Activated CD8-positive, alpha-beta memory T cell treated with anti-CD3 and anti-CD28 coated beads for 4 hours (primary cell): ENCODE measurements at places on chromosomes 7 and 10.

DNA sequence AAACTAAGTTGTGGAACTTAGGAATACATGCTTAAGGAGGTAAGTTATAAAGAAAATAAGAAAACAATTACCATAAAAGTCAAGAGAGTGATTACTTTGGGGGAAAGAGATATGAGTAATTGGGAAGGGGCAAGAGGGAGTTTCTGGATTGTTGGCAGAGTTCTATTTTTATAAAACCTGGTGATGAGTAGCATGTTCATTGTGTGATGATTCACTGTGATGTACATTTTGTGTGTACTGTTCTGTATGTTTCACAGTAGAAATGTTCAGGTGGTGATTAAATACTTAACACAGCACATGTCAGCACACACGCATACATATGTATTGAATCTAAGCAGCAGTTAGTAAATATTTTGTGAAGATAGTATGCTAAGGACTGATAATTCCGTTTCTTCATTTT is 9.7 kb upstream of the OIT3 start:
- no peak for DNase-seq

- DNase-seq: no peak
Observed at GRCh38 chr10:7952266-7952665, 102.2 kb upstream of the GATA3 start.

GRCh38 chr7:133638857-133639256 is 386.0 kb downstream of the EXOC4 start:
- DNase-seq: no peak

DNA sequence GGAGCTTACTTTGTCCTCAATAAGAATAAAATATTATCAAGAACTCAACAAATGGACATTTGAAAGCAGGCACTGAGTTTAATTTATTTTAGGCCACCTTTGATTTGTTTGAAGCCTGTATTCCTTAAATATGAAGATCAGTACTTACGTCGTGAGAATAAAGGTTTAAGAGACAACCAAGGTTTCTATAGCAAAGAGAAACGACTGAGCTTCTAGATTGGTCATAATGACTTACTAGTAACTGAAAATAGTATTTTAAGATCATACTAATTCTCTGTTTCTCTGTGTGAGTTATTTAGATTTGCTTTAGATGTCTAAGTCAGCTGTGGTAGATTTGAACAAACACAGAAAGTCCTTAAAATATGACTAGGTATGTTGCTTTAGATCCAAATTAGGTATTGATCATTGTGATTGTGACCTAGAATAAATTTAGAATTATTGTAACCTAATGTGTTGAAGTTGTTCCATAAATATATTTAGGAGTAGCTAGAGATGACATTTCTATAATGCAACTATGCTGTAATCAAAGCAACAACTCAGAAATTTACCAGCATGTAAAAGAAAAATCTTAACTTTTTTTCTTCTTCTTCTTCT is 2.4 kb upstream of the GLCCI1 start:
- DNase-seq: no peak

- no peak for DNase-seq
Observed at GRCh38 chr7:33905389-33906032, at the start of gene BMPER. TSS of gene BMPER (plus strand) at chr7:33905539. CDS start at chr7:33905614, 75 bp downstream.

GRCh38 chr7:100191775-100192174 is 14.1 kb downstream of the STAG3 start:
- no peak for DNase-seq

DNA sequence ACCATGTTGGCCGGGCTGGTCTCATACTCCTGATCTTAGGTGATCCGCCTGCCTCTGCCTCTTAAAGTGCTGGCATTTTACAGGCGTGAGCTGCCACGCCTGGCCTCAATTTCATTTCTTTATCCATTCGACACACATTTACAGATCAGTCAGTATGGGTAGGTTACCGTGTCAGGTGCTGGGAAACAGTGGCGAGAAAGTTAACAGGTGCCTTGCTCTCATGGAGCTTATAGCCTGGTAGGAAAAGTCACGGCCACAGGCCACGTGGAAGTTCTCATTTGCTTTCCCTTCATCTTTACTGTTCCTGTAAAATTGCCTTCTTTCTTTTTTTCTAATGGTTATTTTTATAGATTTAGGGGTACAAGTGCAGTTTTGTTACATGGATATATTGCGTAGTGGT is 2.6 kb upstream of the CAMK1D start:
- DNase-seq: no peak

- DNase-seq: no peak
Observed at GRCh38 chr10:3323865-3324498, 151.4 kb upstream of the PITRM1 start.

DNA sequence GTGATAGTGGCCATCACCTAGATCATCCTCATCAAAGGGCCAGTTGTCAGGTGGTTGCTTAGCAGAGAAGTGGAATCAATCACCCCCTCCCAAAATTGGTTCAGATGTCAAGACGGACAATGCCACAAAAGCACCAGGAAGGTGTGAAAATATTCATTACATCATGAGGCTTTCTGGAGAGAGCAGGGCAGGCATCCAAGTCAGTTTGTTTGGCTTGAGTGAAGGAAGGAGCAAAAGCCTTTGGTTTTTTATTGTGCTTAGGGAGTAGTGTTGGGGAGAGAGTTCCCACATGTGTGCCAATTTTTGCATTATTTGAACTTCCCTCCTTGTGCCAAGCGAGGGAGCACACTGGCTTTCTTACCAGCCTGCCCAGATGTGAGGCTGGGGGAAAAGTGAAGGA is 1082.9 kb downstream of the LRMDA start:
- DNase-seq: no peak

DNA sequence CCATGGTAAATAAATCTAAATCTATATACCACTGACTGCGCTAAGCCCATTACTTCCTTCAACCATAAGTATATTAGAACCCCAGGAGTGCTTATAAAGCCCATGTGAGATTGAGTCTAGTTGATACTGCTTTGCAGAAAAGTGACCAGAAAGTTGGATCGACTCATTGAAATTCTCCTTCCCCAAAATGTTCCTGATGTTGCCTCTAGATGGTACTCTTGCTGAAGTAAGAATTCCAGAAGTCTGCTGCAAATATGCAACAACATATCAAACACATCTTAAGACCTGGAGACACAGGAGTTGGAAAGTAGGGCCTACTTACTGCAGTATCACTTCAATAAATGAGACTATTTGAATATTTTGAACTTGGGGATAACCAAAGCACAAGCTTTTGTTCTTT is 550.8 kb downstream of the IPMK start:
- DNase-seq: no peak

DNA sequence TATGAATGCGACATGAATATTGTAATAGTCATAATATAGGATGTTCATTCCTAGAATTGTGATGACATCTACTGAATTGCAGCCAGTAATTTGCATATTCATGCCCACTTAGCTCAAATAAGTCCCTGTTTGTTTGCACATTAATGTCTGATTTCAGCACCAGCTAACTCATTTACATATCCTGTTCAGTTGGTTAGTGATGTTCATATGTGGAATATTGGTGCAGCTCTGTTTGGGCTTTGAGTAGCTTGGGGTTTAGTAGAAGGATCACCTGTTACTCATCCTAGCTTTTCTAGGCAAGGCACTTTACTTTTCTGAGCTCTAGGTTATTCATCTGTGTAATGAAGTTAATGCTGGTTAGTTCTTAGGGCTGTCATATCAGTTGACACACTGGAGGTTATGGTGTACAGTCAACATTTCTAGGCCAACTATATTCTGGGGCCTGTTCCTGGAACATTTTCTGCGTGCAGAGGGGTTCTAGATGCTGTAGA is 238.4 kb downstream of the EXOC4 start:
- DNase-seq: no peak

DNA sequence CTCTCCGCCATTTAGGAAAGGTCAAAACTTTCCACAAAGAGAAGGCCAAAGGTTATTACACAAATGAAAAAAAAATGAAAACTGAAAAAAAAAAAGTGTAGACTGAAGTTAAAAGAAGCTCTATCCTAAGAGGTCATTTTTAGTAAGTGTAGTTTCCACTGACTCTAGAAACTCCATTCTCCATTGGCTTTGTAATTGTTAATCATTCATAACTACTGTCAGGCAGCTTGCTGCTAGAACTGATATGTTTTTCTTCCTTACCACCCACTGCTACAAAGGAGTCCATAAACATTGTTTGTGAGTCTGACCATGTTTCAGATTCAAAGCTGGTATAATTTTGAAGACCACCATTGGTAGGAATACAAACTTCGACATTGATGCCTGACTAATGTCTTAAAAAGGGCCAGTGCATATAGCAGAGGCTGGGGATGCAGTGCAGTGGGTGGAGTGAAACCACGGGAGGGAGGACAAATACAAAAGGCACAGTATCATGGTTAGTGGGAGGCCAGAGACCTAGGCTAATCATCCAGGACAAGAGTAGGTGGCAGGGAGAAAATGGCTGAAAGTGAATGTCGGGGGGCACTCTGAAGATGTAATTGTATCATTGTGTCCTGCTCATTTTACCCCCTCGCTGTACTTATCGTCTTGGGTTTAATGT is 16.9 kb upstream of the DYNC1I1 start:
- DNase-seq: no peak

DNA sequence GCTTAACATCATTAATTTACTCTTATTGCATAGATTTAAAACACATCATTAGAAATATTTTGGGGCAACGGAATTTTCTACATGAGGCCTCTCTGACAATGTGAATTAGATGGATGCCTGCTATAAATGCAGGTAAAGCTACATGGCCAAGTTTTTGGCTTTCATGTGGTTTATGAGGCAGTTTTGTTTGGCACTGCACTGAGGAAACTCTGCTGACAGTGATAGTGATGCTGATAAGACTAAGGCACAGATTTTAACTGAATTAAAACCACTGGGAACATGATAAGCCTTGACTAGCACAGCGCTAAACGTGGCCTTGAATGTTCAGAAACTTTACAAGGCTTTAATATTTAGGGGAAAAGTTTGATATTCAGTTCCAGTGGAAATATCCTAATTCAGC is 114.3 kb upstream of the NOBOX start:
- DNase-seq: no peak

DNA sequence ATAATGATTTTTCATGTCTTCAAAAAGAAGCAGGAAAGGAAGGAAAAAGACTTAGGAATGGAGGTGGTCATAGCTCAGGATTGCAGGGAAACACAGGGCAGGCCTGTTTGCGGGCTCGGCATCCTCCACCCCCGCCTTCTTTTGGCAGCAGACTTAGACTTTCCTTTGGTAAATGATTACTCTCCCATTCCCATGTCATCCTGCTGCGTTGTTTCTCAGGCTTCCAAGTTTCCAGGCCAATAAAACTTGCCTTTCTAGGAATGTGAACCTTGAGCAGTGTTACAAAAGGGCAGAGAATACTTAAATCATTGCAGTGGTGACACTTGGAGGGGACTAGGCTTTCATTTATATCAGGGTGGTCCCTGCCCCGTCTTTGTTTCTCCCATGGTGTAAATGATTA is 34.0 kb upstream of the DGKB start:
- no peak for DNase-seq

DNA sequence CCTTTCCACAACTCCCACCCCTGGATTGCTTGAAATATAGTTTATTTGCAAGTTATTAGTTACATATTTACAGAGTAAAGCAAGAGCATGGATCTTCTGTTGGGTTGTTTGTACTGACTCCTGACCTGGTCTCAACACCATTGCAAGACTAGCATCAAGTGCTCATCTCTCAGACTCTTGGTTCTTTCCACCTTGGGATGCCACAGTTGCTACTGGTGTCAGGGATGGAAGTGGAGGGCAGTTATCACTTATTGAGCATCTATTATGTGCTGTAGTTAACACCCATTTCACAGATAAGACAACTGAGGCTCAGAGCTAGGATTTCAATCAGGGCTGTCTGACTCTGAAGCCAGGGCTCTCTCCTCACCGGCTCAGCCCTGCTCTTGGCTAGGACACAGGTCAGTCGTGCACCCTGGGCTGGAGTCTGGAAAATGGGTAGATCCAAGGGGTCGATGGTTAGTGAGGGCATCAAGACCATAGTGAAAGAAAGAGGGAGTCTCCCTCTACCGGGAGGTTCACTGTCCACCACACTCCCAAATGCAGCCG is 614 bp upstream of the ADAMTS14 start:
- DNase-seq: no peak

- no peak for DNase-seq
Observed at GRCh38 chr7:78316110-78316509, 517.5 kb downstream of the PHTF2 start.

DNA sequence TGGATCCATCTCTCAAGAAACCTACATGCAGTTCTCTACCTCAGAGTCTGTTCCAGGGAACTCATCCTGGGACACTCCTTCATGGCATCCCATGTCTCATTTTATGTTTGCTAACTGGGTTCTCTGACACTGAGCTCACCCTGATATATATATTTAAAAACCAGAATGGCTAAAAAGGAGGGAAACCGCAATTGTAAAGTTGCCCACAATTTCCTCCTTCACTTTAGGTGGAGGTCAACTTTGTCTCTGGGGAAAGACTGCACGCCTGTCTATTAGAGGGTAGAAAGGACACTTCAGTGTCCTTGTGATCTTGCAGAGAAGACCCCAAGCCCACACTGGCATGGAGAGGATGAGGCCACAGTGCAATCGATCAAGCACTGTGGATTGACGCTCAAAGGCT is 131.7 kb downstream of the TEX36 start:
- no peak for DNase-seq

- peak; percentile 62 for DNase-seq
Observed at GRCh38 chr7:7566651-7567611, at the start of gene MIOS. TSS of gene MIOS (plus strand) at chr7:7566884. CDS start at chr7:7572476, 5,592 bp downstream.

GRCh38 chr7:136533732-136534131 is 334.7 kb upstream of the CHRM2 start:
- DNase-seq: no peak

GRCh38 chr7:107711301-107711700 is 32.6 kb upstream of the CBLL1 start:
- DNase-seq: no peak

GRCh38 chr7:121113288-121113687 is 124.8 kb downstream of the CPED1 start:
- DNase-seq: no peak

- DNase-seq: no peak
Observed at GRCh38 chr7:152854386-152854785, 94.8 kb downstream of the ACTR3B start.

GRCh38 chr7:70389531-70390151 is 742.3 kb upstream of the GALNT17 start:
- no peak for DNase-seq

- no peak for DNase-seq
Observed at GRCh38 chr10:101092881-101093354, 31.1 kb downstream of the KAZALD1 start.

- no peak for DNase-seq
Observed at GRCh38 chr10:49624629-49625028, 10.8 kb downstream of the CHAT start.

DNA sequence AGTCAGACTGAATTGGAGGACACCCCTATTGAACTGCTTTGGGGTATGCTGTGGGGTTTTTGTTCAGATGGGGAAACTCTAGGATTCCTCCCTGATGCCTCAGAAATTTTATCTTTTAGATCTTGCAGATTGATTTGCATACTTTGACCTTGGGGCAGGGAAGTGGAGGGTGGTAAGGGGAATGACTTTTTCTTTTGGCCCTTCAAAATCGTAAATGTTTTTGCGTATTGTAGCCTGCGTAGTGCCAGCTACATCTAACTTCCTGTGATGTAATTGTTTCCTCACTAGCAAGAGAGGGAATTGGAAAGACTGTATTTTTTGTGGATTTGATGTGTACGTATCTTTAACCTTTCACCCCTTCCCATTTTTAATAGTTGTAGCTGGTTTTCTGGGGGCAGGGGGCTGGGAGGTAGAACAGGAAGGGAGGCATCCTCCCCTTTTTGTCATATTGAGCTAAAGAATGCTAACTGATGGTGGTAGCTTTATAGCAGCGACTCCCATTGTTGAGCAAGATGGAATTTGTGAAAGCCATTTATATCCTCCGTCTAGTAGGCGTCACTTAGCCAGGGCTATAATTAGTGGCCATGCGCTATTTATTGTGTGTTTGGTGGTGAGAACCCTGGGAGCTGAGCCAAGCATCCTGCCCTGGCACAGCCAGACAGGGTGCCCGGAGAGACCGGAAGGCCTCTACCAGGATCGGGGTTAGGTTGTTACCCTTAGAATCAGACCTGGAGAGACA is 11.3 kb downstream of the DUSP5 start:
- no peak for DNase-seq
